ENCODE measurements at places on chromosomes 4 and X.

DNA sequence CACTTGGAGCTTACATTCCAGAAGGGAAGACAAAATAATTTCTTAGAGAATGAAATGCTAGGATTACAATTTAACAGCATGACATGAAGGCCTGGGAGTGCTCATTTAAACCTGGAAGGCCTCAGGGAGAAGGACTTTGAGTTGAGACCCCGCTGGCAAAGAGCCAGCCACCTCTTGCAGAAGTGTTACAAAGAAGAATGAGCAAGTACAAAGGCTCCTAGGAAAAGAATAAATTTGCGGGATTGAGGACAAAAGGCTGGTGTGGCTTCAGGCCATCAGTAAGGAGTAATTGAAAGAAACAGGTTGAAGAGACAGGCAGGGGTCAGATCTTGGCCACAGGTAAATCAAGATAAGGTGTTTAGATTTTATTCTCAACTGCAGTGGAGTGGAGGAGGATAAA lies 3.1 kb upstream of the ELOVL6 start:
- no peak for DNase-seq

- no peak for DNase-seq
Observed at GRCh38 chr4:128751354-128751753, 58.1 kb upstream of the JADE1 start.

DNA sequence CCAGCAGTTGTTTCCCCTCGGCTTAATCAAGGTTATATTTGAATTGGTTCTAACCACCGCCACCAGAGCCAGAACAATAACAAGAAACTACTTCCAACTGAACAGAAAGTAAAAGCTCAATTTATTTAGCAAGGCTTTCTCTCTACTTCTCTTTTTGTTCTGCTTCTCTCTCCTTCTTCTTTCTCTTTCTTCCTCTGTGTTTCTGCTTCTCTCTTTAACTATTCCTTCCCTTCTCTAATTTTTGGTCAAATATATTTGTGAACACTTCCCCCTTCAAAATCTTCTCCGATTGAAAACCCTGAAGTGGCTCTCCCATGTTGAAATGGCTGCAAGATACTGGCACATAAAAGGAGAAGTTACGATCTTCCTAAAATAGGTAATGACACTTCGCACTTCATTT lies 1195.9 kb upstream of the PRKX start:
- DNase-seq, result no peak

- DNase-seq, result no peak
Observed at GRCh38 chr4:3372933-3373465, 68.8 kb upstream of the HGFAC start.

DNA sequence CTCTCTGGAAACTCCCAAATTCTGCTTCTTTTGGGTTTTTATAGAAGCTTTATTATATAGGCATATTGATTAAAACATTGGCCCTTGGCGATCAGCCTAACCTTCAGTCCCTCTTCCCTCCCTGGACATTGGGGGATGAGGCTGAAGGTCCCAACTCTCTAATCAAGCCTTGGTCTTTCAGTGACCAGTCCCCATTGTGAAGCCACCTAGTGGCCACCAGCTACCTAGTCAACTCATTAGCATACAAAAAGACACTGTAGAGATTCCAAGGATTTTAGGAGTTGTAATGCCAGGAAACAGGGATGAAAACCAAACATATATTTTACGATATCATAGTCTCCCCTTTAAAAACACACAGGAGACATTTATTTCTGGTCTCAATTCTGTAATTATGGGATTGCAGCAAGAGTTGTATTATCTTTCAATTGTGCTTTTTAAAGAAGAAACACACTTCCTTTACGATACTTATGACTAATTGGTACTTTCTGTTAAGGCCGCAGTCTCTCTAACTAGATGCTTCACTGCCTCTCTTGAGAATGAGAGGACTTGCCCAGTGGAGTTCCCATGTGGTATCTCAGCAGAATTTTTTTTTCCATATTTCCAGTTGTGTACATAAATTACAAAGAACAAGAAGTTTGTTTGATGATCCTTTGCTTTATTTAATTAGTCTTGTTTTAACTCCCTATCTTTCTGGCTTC lies 58.2 kb downstream of the WDR17 start:
- DNase-seq, result no peak

DNA sequence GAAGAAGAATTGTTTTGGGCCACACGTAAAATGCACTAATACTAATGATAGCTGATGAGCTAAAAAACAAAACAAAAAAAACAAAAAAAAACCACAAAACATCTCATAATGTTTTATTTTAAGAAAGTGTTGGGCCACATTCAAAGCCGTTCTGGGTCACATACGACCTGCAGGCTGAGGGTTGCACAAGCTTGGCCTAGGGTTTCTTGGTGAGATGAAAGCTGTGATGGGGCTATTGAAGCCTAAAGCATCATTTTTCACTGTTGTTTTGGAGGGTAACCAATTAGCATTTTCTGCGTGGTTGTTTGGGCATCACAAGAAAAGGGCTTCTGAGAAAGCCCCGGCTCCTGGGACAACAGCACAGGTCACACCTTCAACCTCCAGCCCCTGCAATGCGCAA lies 42.5 kb upstream of the ZNF157 start:
- DNase-seq, result no peak

DNA sequence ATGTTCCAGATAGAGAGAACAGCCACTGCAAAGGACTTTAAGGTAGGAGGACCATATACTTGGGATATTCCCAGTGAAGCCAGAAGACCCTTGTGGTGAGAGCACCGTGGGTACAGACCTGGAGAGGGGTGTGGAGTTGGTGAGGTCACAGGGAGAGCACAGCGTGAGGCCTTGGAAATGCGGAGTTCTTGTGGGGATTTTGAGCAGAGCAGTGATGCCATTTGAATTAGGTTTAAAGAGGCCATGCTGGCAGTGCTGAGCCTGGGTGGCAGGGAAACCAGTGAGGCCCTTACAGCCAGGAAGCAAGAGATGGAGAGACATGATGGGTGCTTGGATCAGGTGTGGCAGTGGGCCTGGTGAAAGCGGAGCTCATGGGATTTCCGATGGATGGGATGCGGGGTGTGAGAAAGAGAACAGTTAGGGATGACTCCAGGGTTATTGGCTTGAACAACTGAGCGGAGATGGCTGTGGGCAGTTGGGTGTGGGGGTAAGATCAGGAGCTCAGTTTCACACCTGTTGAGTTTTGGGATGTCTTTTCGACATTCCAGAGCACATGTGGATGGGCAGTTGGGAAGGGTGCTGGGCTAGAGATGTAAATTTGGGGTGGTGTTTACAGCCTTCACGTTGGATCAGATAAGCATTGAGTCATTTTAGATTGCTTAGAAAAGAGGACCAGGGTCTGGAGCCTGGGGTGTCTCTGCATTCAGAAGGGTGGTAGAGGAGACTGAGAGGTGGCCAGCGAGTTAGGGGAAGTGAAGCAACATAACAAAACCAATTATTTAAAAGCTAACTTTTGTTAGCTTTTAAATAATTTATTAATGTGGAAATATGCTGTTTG lies 68.9 kb downstream of the TMEM131L start:
- DNase-seq, result no peak

DNA sequence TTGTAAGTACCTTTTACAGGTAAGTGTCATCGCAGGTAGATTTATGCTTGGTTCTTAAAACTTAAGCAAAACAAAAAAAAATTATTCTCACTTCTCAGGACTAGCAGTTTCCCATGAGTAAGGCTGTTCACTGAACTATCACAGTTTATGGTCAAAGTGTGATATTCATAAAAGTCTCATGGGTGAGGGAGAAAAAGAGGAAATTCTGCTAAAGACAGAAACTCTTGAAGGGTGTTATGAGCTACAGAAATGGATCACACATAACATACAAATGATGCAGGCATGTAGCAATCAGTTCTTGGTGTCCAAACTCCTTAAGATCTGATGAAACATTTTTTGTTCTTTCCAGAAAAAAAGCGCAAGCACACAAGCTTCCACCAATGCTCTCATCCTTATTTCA lies 8.5 kb downstream of the RAB9A start:
- DNase-seq, result no peak

Measured in stimulated activated CD8-positive, alpha-beta memory T cell treated with anti-CD3 and anti-CD28 coated beads, Interleukin-4, amount 100 ng/mL, for 4 hours (primary cell).